ENCODE measurements at places on chromosomes 4 and X.

- no peak for DNase-seq
Measured at GRCh38 chr4:136748773-136749172, 783.5 kb downstream of the PCDH18 start.

GRCh38 chrX:78131117-78131516 is 8.3 kb downstream of the TAF9B start:
- no peak for DNase-seq

DNA sequence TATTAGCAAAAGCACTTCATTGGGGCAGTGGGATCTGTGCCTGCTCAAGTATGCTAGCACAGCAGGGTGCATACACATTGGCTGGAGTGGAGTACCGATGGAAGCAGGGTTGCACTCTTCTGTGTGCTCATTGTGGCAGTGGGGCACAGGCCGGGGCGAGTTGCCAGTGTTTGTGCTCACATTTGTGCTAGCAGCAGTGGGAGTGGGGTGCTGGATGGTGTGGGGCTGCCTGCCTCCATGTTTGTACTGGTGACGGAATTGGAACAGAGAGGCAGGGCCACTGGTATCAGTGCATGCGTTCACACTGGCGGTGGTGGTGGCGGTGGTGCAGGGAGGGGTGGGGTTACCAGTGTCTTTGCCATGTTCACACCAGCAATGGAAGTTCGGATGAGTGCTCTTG is 138.0 kb downstream of the POU4F2 start:
- DNase-seq: no peak

DNA sequence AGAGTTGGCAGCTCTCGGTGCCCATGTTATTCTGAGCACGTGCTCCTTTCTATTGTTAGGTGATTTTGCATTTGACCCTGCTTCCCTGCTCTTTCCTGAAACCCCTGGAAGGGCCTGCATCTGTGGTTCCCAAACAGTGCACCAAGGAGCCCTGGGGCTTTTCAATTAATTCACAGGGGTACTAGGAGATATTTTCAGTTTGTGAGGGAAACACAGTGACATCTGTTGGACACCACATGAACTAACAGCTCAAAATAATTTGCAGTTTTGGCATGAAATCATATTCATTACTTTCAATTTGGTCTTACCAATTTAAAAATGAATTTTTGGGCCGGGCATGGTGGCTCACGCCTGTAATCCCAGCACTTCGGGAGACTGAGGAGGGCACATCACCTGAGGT is 156.6 kb downstream of the GATB start:
- no peak for DNase-seq

DNA sequence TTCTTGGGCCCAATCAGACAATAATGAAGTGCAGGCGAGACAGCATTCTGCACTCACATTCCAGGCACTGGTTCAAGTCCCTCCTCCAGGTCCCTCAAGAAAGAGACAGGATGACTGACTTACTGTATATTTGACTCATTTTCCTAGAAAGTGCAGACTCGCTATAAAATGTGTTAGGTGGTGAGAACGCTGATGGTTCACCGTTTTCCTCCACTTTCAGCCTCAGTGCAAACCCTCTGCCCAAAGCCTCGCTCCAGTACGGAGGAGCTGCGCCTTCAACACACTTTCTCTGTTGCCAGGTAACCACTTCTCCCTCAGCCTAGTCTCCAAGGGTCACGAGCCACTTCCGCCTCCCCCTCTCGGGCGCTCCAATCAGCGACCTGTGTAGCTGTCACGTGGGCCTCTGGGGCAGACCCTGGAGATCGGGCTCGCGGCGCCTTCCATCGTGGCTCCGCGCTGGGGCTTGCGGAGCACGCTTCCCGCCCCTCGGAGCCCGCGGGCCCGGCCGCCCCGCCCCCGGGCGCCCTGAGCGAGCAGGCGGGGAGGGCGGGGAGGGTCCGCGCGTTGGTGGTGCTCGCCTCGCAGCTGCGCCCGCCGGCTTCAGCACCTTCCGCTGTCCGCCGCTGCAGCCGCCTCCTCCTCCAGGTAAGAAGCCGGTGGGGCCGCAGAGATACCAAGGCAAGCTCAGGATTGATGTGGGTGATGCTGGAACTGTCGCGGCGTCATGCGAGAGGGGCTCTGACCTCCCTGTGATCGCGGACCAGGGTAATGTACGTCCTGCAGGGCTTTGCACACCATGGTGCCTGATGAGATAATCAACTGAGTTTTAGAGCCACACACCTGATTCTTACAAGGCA is at the start of gene WDR17:
Gene WDR17 (plus strand): TSS at position 407 of the 857 bp plus-strand sequence. CDS start 45,740 bp downstream, outside the sequence.
- peak; percentile 86 for DNase-seq

- no peak for DNase-seq
Measured at GRCh38 chr4:77854431-77855111, 8.1 kb upstream of the MRPL1 start.

DNA sequence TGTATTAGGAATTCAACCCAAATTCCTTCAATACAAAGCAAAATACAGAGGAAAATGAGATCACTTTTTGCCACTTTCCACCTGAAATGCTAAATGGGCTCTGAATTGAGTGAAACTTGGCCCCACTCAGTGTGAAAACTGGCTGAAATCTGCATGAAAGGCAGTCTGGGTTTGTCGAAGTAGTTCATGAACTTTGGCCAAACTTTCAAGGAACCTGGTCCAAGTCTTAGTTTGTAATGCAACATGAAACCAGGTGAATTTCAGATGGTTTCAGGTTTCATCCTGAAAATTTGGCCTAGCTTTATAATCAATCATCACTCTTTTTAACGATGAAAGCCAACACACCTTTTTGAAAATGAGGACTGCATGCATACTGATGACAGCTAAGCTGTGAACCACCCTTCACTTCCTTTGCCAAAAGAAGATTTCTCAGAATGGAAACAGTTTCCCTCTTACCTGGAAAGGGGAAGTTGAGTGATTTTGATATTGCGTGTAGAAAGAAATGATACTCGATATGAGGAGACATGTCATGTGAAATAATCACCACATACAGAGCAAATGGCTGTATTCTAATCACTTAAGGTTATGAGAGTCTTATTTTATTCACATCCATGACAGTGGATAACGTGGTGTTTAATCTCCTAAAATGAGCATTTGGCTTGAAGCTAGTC is 209.9 kb upstream of the ETNPPL start:
- DNase-seq: no peak
